ENCODE measurements at places on chromosomes 16 and 17.

DNA sequence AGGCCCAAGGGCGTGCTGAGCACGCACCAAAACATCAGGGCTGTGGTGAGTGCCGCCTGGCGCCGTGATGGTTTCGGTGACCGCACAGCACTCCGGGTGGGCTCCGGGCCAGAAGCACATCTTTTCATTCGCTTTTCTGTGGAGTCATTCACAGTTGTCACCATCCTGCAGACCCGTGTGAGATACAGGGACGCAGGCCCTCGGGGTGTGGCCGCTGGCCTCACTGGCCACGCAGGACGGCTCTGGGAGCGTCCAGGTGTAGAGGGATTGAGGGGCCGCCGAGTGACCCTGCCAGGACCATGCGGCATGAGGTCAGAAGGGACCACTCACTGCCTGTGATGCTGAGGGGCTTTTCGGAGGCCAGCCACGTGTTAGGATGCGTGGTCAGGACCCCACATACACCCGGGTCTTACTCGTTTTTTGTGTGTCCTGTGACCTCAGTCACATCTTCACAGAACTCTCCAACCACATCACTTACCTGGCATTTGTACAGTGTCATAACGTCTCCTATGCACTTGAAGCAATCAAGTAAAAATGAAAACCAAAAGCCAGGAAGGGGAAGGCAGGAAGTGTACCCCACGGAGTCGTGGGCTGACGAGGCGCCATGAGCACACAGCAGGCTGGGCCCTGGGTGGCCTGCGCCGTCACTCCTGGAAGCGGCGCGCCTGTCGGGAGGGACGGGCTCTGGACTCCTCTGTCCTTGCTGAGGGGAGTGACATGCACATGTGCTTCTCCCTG lies 7.8 kb downstream of the ACSF3 start:
- no peak for DNase-seq

- no peak for DNase-seq
Measured at GRCh38 chr17:59764292-59764741, 56.9 kb downstream of the VMP1 start.

DNA sequence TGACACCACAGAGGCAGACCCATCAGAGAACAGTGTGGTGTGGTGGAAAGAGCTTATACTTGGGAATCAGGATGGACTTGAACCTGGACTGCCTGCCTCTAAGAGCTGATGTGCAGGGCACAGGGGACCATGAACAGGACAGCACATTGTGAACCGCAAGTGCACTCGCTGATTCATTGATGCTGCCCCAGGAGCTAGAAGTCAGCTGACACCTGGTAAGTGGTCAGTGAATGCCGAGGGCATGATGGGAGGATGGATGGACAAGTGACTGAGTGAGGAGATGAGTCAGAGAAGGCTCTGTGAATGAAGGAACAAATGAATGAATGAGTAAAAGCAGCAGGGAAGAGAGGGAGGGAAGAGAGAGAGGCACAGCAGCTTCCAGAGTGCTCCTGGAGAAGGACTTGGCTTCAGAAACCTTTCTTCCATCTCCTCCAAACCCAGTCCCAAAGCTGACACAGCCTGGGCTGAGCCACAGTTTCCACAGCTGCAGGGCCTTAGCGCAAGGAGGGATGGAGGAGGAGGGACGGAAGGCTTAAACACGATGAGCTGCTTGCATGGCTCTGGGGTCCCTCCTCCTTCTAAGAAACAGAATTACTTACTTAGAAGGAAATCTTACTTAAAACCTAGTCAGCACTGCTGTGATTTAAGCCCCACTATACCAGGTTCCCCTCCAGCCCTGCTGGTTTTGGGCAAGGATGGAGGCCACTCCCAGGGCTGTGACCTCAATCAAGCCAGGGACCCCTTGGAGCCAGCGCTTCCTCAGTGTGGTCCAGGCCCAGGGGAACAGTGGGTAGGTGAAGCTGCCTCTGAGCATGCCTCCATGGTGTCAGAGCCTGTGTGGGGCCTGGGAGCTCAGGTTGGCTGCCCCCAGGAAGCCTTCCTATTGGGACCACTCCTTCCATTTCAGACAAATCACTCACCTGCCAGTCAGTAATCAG lies 184.6 kb downstream of the TMEM132E start:
- no peak for DNase-seq

GRCh38 chr17:10737168-10737622 lies 7.4 kb upstream of the TMEM220 start:
- DNase-seq = no peak

GRCh38 chr16:48636521-48636920 lies 26.5 kb upstream of the N4BP1 start:
- DNase-seq = no peak

DNA sequence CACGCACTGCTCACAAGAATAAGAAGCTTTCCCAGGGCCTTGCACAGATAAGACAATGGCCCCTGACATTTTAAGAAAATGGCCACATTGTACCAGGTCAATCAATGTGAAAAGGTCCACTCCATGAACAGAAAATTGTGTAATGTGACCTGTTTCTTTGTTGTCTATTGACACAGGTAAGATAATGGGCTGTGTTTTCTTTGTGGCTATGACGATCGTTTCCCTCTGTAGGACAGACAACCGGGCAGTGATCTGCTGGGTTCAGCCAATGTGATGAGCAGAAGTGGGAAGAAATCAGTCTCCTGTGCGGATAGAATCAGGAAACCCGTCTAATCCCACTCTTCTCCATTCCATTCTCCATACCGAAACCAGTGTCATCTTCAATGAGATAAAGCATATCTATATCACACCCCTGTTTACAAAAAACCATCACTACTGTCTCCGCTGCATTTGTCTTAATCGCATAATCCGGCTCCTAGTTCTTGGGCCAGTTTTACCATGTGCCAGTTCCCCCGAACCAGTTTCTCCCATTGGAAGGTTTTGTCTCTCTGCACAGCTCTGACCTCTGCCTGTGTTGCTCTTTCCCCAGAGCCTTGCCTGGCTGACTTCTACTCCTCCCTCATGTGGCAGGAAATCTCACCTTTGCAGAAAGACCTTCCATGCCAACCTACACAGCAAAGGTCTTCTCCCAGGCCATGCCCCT lies 66.9 kb upstream of the ATF7IP2 start:
- no peak for DNase-seq

DNA sequence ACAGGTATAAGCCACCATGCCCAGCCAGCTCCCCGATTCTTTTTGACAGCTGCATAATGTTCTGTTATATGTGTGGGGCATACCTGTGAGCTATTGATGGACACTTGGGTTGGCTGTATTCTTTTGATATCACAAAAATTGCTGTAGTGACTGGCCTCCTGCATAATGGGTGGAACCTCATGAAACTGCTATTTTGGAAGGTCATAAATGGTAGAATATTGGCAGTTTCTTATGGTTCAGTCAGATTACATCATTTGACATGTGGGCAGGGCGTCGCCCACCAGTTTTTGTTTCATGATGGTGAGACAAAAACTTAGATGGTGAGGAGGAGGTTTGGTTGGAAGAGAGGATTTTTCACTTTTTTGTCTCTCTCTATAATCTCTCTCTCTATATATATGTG lies 26.7 kb upstream of the POLR3E start:
- DNase-seq = no peak
